ENCODE measurements at places on chromosomes 3 and 15. TPM values are rescaled to one million over a fixed set of nuclear protein-coding genes. Genes with fewer than 3 reads are reported as not detected.

The ARPC4 gene
- 292 TPM for total RNA-seq

The C15orf62 gene
- total RNA-seq, result 0.56 TPM

The LRRC49 gene
- total RNA-seq, result not detected

The GPD1L gene
- total RNA-seq, result 20.6 TPM

The SEMA3G gene
- not detected for total RNA-seq

The ELP6 gene
- 46.1 TPM for total RNA-seq

The SLC15A2 gene
- total RNA-seq, result 5.7 TPM

The PEX5L gene
- total RNA-seq, result 0.12 TPM

The SLC9C1 gene
- total RNA-seq, result not detected

The WDR93 gene
- not detected for total RNA-seq

The SPINK8 gene
- total RNA-seq, result not detected

The ATP2B2 gene
- total RNA-seq, result not detected

The SI gene
- total RNA-seq, result not detected

The GNAT1 gene
- total RNA-seq, result not detected

The COL6A5 gene
- total RNA-seq, result 0.15 TPM

The AADACL2 gene
- total RNA-seq, result not detected

The TATDN2 gene
- total RNA-seq, result 90.6 TPM

The ESYT3 gene
- total RNA-seq, result 0.41 TPM

The NEDD4 gene
- 11.6 TPM for total RNA-seq

The BTLA gene
- 42.6 TPM for total RNA-seq

The HYAL1 gene
- total RNA-seq, result 0.29 TPM

The TIGIT gene
- total RNA-seq, result 3.6 TPM

The SLC35G2 gene
- total RNA-seq, result 0.80 TPM

The PP2D1 gene
- total RNA-seq, result not detected

The GOLGA8S gene
- 0.61 TPM for total RNA-seq

The B3GALNT1 gene
- 5.4 TPM for total RNA-seq

The SLITRK3 gene
- not detected for total RNA-seq

The SUCLG2 gene
- total RNA-seq, result 39.1 TPM

The DCLK3 gene
- total RNA-seq, result not detected

The PLSCR2 gene
- 1.1 TPM for total RNA-seq

The KLHL6 gene
- 35.1 TPM for total RNA-seq

The LXN gene
- 12.0 TPM for total RNA-seq

The SERINC4 gene
- 0.17 TPM for total RNA-seq

The CASR gene
- total RNA-seq, result not detected

The P2RY1 gene
- 0.34 TPM for total RNA-seq

The ARGFX gene
- total RNA-seq, result not detected

The SHF gene
- 2.8 TPM for total RNA-seq

The RTP1 gene
- total RNA-seq, result not detected

The ACAN gene
- total RNA-seq, result not detected

The ILDR1 gene
- total RNA-seq, result 0.37 TPM

The PAQR5 gene
- total RNA-seq, result not detected

The CAMK2N2 gene
- 0.20 TPM for total RNA-seq

The SEC62 gene
- total RNA-seq, result 76.8 TPM

The PLCL2 gene
- 41.7 TPM for total RNA-seq

The SH2D7 gene
- total RNA-seq, result 0.07 TPM

The THUMPD3 gene
- total RNA-seq, result 49.4 TPM

The PRR23A gene
- not detected for total RNA-seq

The DIS3L gene
- total RNA-seq, result 36.6 TPM
